ENCODE measurements at places on chromosomes 3 and 15. TPM values are rescaled to one million over a fixed set of nuclear protein-coding genes. Genes with fewer than 3 reads are reported as not detected.
A peak's percentile ranks its signal among the peaks of the same experiment; 100 is the strongest.

GRCh38 chr3:132841621-132842020 is 119.4 kb upstream of the NPHP3 start:
- DNase-seq = no peak

GRCh38 chr3:10160925-10161324 is 3.8 kb upstream of the IRAK2 start:
- no peak for DNase-seq

- DNase-seq = no peak
Measured at GRCh38 chr3:122754929-122755328, 38.7 kb downstream of the HSPBAP1 start.

GRCh38 chr3:15923640-15924405 is 126.0 kb upstream of the ANKRD28 start:
- DNase-seq = no peak

DNA sequence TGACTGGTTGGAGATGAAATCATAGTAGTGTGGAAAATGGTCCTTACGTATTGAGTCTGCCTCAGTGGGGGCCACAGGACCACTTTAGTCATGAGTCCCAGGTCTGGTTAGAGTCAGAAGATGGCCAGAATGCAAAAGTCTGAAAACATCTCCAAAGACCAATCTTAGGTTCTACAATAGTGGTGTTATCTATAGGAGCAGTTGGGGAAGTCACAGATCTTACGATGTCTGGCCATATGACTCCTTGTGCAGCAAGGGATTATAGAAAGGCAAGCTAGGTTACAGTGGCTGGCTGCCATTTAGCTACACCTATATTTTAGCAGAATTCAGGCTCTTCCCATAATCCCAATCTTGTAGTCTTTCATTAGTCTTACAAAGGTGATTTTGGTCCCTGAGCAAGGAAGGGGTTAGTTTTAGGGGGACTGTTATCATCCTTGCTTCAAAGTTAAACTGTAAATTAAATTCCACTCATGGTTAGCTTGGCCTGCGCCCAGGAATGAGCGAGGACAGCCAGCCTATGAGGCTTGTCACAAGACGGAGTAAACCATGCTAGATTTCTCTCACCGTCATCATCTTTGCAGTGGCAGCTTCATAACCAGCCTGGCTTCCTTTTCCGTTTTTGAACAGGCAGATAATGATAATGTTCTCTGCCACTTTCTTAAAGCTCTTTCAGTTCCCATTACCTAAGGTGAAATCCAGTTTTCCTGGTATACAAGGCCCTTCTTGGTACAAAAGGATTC is 134.1 kb downstream of the VPS8 start:
- no peak for DNase-seq

DNA sequence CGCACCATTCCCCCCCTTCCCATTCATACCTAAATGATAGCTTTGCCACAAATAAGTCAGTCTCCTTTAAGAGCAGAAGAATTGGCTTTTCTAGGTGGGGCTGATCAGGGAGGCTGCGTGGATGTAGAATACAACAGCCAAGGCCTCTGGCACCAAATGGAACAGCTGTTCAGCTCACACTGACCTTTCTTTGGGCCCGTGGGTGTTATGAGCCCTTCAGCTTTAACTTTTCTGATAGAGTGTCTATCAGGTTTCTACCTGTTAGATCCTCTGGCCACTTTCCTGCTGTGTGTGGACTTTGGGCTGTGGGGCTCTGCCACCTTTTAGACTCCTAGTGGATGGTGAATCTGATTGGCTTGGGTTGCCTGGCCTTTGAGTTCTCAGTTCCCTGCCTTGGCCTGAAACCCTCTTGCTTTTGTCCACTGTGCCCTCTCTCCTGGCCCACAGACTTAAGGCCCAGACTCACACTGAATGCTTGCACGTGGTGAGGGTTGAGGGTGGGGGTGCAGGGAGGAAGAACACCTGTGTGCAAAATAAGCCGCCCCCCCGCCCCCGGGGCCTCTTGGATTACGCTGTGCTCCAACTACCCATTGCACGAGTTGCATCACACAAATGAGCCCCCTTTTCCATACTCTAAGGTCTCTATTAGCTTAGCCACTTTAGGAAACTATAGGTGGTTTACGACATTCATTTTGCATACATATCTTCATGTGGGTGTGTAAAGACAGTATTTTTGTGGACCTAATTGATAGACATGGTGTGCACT is 1.3 kb upstream of the RFX7 start:
- peak; percentile 66 for DNase-seq

DNA sequence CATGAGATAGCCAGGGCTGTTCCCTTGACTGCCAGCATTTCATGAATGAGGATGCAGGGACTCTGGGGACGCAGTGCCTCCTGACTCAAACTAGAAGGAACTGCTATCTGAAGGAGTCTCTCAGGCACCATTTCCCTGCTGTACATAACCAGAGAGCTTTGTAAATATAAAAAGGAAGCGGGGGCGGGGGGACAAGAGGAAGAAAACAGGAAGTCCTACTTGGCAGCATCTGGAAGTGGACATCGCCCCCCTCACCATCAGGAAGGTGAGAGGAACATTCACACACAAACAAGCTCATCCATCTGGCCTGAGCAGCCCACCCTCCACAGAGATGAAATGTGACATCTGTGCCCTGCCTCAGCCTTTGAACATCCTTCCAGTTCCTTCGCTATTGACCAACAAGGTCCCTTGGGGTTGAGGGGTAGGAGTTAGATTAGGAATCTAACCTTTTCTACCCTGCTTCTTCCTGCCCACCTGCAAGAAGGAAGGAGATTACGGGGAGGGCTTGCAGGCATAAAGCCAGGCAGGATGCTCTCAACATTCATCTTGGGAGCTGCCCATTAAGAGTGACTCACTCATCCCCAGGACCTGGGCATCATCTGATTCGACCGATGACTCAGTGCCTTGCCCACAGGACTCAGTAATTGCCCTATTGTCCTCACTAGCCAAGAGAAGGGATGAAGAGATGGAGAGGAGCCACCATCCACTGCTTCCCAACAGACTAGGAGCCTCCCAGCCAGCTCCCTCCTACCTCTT is 31.9 kb downstream of the SH3BP5 start:
- no peak for DNase-seq

GRCh38 chr3:4850211-4850927 is 128.9 kb upstream of the BHLHE40 start:
- no peak for DNase-seq

DNA sequence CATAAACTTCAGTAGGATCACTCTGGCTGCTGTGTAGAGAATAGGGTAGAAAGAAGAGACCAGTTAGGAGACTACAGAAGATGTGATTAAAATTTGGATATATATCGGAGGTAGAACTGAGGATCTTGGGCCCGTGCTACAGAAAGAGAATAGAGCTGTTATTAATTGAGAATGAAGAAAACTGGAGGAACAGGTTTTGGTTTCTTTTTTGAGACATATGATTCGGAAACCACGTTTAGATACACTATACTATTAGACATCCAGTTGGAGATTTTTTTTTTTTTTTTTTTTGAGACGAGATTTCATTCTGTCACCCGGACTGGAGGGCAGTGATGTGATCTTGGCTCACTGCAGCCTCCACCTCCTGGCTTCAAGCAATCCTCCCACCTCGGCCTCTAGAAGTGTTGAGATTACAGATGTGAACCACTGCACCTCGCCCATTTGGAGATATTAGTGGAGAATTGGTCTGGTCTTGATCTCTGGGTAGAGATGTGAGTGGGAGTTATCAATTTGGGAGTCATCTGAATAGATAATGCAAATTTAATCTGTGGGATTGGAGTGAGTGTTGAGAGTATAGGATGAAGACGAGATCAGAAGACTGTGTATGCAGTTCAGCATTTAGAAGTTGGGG is 50.9 kb downstream of the TCF12 start:
- DNase-seq = no peak

GRCh38 chr3:197953325-197953724 is 3.3 kb downstream of the RPL35A start:
- no peak for DNase-seq

- DNase-seq = no peak
Measured at GRCh38 chr15:98904544-98904943, 103.0 kb downstream of the PGPEP1L start.

GRCh38 chr3:28104896-28105534 is 136.4 kb upstream of the CMC1 start:
- no peak for DNase-seq

Gene DPPA2
- not detected for total RNA-seq

Gene RTP1
- not detected for total RNA-seq

Gene TICRR
- total RNA-seq = 0.09 TPM

Gene SKOR1
- 0.52 TPM for total RNA-seq

Gene MCTP2
- 35.3 TPM for total RNA-seq

Gene NANOGP8
- total RNA-seq = not detected

Gene COL8A1
- 95.1 TPM for total RNA-seq
